ENCODE measurements at places on chromosomes 2 and 18.

DNA sequence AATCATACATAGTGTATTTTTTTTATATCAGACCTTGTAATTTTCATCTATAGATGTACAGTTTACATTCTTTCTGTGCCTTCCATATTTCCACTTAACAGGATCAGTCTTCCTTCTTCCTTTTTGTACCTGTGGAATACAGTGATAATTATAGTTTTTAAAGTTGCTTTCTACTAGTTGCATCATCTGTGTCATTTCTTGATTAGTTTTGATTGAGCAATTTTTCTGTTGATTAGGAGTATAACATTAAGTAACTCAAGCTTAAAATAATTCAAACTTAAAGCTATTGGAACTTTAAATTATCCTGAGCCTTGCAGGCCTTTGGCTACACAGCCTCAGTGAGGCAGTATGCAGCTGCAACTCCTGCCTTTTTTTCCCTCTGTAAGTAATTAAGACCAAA, 57.4 kb downstream of the NEURL3 start:
- no peak for DNase-seq

GRCh38 chr2:207137596-207138337, 28.0 kb downstream of the KLF7 start:
- DNase-seq, result peak; percentile 53

- no peak for DNase-seq
These were observed 29.9 kb downstream of the HK2 start for GRCh38 chr2:74863802-74864248.

- DNase-seq, result no peak
These were observed 62.5 kb downstream of the GPR39 start for GRCh38 chr2:132479155-132479554.

DNA sequence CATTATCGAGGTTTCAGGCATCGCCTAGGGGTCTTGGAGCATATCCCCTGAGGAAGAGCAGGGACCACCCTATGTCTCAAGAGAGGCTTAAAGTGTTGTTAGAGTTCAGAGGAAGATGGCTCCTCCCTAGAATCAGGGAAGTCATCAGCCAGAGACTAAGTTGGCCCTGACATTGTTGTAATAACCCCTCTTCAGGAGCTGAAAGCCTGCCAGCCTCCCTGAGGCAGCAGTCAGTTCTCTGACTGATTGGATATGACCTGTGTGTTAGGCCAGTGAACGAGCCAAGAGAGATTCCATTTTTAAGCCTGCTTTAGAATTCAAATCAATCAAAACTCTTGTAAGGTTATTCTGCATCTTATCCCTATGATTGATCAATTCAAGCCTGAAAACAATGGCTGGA, 34.9 kb downstream of the ARHGAP28 start:
- DNase-seq, result no peak

DNA sequence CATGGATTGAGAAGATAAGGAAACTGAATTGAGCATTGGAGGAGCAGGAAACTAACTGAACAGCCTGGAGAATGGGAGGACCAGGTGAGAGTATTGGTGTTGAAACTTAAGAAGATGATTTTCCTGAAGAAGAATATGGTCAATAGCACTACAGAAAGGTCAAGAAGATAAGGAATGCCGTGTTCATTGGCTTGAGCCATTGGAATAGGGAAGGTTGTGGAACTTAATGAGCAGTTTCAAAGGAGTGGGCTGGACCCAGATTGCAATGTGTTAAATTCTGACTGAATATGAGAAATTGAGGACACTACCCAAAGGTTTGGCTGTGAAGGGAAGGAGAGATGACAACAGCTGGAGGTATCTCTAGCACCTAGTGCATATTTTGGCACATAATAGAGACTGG, 19.0 kb downstream of the KCMF1 start:
- no peak for DNase-seq
